Osteocyte (in vitro differentiated cells): ENCODE measurements at places on chromosomes 3 and 15. TPM values are rescaled to one million over a fixed set of nuclear protein-coding genes. Genes with fewer than 3 reads are reported as not detected.

Gene ST3GAL6
- total RNA-seq = 4.4 and 8.0 TPM in 2 replicates

Gene FBN1
- total RNA-seq = 1,012 and 1,104 TPM in 2 replicates

Gene TMEM207
- total RNA-seq = not detected in 2 replicates

- H3K4me1 ChIP-seq = peaks cover 73% of the 10 kb centered on the region
- H3K36me3 ChIP-seq = peaks cover 8% of the 10 kb centered on the region
- H3K27me3 ChIP-seq = no peaks in the 10 kb centered on the region
- peak overlapping the region; percentile 91 for H3K27ac ChIP-seq
- DNase-seq = no peak
- no peak overlapping the region for H3K4me3 ChIP-seq
These were observed 44.5 kb downstream of the CTDSPL start for GRCh38 chr3:37905987-37906674.

DNA sequence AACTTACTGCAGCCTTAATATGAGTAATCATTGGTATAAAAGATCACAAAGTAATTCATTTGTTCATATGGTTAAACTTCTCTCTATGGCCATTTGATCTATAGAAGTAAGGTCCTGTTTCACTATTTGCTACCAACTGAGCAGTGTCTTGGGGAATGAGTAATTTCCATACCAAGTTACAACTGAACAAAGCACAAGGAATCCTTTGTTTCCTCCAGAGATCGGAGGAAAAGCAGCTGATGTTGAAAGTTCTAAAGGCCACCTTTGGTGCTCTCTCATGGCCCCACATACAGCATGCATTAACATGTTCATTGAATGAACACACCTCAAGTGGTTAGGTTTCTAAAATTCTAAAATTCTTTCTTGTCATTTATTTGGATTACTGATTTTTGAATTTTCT lies 7.1 kb upstream of the CNTN3 start:
- H3K27ac ChIP-seq = no peak overlapping the region
- H3K27me3 ChIP-seq = peaks cover 10% of the 10 kb centered on the region
- no peak for DNase-seq
- H3K36me3 ChIP-seq = no peaks in the 10 kb centered on the region
- no peaks in the 10 kb centered on the region for H3K4me1 ChIP-seq

GRCh38 chr3:32460031-32460749 lies 42.5 kb downstream of the CMTM6 start:
- peak; percentile 65 for DNase-seq
- H3K4me1 ChIP-seq = peaks cover 4% of the 10 kb centered on the region
- no peak overlapping the region for H3K4me3 ChIP-seq
- peaks cover 3% of the 10 kb centered on the region for H3K36me3 ChIP-seq

GRCh38 chr3:71064291-71064955 lies 519.1 kb downstream of the FOXP1 start:
- no peaks in the 10 kb centered on the region for H3K27me3 ChIP-seq
- peaks cover 53% of the 10 kb centered on the region for H3K4me1 ChIP-seq
- DNase-seq = peak; percentile 90
- H3K36me3 ChIP-seq = no peaks in the 10 kb centered on the region
- no peak overlapping the region for H3K4me3 ChIP-seq
- no peak overlapping the region for H3K27ac ChIP-seq

DNA sequence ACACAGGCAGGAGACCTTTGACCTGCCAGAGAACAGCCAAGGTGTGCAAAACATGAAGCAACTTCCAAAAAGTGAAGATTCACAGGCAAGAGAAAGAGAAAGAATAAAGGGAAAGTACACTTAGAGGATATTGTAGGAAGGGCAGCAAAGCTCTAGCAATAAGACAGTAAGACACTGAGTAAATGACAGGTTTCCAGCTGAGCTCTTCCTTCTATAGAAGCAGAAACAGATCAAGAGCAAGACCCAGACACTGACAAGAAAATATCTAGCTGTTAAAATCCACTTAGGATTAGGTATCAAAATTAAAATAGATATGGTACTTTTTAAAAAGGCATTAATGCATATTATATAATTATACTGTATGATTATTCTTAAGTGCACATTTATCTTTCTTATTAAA lies 333.4 kb downstream of the RAP2B start:
- no peaks in the 10 kb centered on the region for H3K4me1 ChIP-seq
- H3K36me3 ChIP-seq = no peaks in the 10 kb centered on the region
- no peak overlapping the region for H3K4me3 ChIP-seq

DNA sequence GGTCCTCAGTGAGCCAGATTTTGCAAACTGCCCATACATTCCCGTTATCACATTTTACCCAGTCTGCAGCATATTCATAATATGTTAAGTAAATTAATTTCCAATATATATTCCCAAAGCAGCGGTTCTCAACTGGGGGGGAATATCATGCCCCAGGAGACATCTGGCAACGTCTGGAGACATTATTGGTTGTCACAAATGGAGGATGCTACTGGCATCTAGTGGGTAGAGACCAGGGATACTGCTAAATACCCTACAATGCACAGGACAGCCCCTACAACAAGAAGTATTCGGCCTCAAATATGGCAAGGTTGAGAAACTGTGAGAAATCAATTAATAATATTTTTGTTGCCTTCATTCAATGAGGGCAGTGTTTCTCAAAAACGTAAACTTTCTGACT lies 280.3 kb downstream of the MAGI1 start:
- H3K27ac ChIP-seq = no peak overlapping the region
- no peak for DNase-seq
- no peak overlapping the region for H3K4me3 ChIP-seq
- H3K36me3 ChIP-seq = no peaks in the 10 kb centered on the region

DNA sequence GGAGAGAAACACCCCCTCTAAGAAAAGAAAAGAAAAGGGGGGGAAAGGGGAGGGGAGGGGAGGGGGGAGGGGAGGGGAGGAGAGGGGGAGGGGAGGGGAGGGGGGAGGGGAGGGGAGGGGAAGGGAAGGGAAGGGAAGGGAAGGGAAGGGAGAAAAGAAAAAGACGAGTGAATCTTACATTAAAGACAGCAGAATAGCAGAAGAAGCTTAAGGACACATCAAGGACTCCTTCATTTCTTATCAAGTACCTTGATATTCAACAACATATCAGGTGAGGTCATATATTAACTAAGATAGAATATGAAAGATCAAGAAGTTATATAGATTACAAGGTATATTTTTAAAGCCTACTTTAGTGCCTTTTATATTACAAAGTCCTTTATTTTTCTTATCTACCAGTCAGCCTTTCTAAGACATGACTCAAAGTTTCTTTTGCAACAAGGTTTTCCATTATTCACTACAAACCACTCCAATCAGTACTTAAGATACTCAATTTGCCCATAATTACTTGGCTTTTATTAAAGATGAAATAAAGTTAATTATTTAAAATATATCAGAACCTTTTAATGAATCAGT lies 17.7 kb upstream of the AADAC start:
- no peak overlapping the region for H3K4me3 ChIP-seq
- no peaks in the 10 kb centered on the region for H3K27me3 ChIP-seq
- no peak for DNase-seq
- H3K27ac ChIP-seq = no peak overlapping the region
- H3K36me3 ChIP-seq = no peaks in the 10 kb centered on the region
- H3K4me1 ChIP-seq = no peaks in the 10 kb centered on the region

- H3K27me3 ChIP-seq = no peaks in the 10 kb centered on the region
- H3K4me1 ChIP-seq = peaks cover 13% of the 10 kb centered on the region
- no peak overlapping the region for H3K4me3 ChIP-seq
- DNase-seq = no peak
- peak overlapping the region; percentile 72 for H3K27ac ChIP-seq
These were observed 100.0 kb downstream of the PCCB start for GRCh38 chr3:136350132-136350531.

DNA sequence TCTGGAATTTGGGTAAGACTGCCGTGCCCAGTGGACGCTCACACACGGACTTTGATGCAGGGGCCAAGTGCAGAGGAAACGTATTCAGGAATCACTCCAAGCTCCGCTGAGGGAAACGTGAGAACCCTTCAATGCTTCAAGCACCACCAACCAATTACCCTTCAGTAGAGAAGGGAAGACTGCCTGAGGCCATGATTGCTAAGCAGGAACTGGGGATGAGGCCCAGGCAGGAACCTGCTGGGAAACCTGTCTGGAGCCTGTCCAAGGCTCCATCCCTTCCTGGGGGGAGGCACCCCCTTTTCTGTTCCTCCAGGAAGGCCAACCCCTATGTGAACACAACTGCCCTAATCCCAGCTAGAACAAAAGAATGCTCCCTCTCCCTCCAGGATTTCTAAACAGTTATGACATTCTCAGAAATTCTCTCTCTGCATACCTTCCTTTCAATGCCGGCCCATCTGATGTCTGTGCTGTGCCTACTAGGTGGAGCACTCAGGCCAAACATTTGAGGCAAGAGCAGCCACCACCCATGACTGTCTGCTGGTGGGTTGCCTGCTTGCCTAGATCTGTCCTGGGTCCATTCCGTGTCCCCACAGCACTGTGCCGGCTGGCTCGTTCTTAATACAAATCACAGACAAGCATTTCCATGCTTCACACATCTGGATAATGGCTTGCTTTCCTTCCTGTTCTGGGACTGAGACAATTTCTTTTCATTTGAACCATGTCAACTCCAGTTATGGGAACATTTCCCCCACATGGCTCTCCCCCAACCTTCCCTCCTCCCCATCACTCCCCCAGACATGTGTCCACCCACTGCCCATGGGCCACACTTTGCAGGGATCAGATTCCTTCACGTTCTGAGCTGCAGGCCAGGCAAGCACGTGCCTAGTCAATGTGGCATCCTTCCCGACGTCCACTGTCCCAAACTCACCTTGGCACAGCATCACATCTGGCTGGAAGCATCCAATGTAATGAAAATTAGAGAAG lies 149.4 kb downstream of the ADAMTS17 start:
- H3K27me3 ChIP-seq = peaks cover 3% of the 10 kb centered on the region
- H3K36me3 ChIP-seq = no peaks in the 10 kb centered on the region
- DNase-seq = no peak

GRCh38 chr15:91072161-91072560 lies 27.9 kb upstream of the SV2B start:
- no peak for DNase-seq
- H3K27me3 ChIP-seq = peaks cover 32% of the 10 kb centered on the region

DNA sequence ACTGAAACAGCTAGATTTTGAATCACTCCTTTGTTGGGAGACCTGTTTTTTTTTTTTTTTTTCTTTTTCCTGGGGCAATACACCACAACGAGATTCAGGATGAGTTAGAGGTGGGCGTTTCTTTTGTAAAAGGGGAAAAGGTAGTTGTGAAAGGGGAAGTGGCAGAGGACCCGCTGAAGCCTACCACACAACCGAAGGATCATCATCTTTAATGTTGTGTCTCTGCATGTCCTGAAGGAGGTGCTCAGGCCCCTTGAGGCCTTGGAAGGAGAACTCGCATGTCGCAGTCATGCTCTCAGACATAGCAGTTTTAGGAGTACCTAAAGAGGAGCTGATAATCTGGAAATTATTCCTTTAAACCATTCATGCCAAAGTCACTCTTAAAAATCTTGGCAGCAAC lies 137.9 kb upstream of the LRIG1 start:
- H3K36me3 ChIP-seq = no peaks in the 10 kb centered on the region
- no peak for DNase-seq
- H3K27ac ChIP-seq = no peak overlapping the region

DNA sequence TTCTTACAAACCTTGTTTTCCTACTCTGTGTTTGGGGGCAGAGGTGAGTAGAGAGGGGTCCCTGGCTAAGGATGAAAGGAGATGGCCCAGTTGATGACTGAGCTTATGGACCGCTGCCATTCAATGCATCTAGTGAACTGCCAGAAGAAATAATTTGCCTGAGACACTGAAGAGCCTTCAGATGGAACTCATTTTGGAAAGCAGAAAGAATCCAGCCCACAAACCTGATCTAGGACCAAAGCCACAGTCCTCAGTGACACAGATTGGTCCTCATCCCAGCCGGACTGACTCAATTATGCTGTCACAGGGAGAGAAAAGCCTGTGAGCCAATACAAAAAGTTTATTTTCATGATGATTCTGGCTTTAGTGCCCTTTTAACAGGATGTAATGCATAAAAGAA lies 82.7 kb downstream of the CD47 start:
- H3K36me3 ChIP-seq = no peaks in the 10 kb centered on the region
- DNase-seq = no peak
- no peaks in the 10 kb centered on the region for H3K4me1 ChIP-seq
- H3K27ac ChIP-seq = no peak overlapping the region
- H3K27me3 ChIP-seq = peaks cover 11% of the 10 kb centered on the region

DNA sequence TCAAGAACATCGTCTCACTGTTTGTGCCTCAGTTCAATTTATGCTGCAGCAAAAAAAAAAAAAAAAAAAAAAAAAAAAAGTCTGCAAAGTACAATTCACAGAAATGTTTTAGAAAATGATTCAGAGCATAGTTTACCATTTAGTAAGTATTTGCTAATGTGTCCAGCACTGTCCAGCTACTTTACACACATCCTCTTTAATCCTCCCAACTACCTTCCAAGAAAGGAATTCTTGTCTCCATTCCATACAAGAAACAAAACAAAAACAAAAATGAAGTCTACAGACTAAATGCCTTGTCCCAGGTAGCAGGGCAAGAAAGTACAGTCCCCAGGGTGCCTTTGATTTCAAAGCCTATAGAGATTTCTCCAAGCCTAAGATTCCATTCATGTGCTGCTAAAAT lies 38.9 kb upstream of the SNTN start:
- H3K36me3 ChIP-seq = no peaks in the 10 kb centered on the region
- no peak for DNase-seq
- H3K27me3 ChIP-seq = no peaks in the 10 kb centered on the region
- no peaks in the 10 kb centered on the region for H3K4me1 ChIP-seq

DNA sequence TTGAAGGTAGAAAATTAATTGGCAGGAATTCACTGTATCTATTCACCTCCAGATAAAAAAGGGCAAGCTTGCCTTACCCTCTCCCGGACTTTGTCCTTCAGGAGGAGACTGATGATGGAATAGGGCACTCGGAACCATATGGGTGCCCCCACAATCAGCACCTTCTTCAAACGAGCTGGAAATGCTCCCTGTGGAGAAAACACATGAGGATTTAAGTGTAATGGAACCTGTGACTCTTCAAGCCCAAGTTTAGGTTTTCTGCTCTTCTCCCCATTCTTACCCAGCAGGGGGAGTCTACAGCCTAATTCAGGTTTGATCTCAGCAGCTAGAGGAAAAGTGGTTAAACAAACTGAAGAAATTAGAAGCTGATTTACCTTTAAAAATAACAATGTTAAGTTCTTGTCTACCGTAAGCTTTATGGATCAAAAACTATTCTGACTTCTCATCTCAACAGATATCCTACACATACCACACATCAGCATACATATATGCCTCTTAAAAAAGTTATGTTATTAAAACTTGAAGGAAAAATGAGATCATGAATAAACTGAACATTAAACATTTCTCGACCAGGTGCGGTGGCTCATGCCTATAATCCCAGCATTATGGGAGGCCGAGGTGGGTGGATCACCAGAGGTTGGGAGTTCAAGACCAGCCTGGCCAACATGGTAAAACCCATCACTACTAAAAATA lies 57.5 kb upstream of the SIN3A start:
- H3K36me3 ChIP-seq = peaks cover 24% of the 10 kb centered on the region
- no peak for DNase-seq

- H3K27me3 ChIP-seq = no peaks in the 10 kb centered on the region
- H3K27ac ChIP-seq = no peak overlapping the region
- H3K36me3 ChIP-seq = peaks cover 5% of the 10 kb centered on the region
- peaks cover 27% of the 10 kb centered on the region for H3K4me1 ChIP-seq
These were observed 52.4 kb downstream of the TNIK start for GRCh38 chr3:171407759-171408158.
